HT-29 (cell line): ENCODE measurements at places on chromosomes 13 and 19. TPM values are rescaled to one million over a fixed set of nuclear protein-coding genes. Genes with fewer than 3 reads are reported as not detected.

GRCh38 chr19:47028195-47028601, 8.6 kb downstream of the NPAS1 start:
- DNase-seq: no peak

GRCh38 chr19:16654140-16654539, 5.8 kb downstream of the SMIM7 start:
- no peak for DNase-seq

- no peak for DNase-seq
These were observed 99.7 kb downstream of the STARD13 start for GRCh38 chr13:33185853-33186252.

DNA sequence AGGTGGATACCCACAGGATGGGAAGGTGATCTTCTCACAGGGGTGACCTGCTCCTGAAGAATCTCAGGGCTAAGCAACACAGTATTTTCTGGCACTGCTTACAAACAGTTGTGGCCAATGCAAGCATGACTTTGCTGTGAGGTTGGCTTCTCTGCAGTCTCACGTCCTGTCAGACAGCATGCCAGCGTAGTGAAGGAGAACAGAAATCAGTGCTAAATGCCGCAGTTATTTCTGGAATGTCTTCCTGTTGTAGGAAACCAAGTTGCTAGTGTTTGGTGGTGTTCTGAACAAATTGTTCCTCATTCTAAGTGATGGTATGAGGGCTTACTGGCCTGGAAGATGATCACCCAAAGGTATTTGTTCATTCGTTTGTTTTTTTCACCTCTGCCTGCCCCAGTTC, 320.1 kb downstream of the MTUS2 start:
- no peak for DNase-seq

DNA sequence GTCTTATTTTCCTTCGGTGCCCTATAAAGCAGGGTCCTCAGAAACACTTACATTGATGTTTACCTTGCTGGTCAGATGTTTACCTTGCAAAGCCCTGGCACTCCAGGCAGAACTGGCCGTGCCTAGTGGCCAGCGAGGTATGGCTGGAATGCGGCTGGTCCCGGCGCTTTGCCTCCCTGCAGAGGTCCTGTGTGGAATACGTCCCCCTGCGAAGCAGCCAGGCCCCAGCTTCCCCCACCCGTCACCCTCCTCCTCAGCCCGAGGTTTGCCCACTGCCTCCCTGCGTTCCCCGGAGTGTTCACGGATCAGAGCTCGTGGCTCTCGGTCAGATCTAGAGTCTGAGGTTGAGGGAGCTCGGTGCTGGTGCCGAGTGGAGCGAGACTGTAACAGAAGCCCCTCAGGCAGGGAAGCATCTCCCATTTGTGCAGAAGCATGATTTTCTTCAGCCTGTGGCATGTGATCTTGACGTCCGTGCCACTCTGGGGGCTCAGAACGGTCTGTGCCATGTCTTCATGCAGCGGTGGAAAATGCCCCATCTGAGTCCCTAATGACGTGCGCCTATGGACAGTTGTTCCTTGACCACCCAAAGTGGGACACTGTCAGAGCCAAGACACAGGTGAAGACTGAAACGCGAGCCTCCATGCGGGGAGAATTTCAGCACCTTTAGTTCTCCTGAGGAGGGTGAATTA, 54.8 kb upstream of the SOX1 start:
- peak; percentile 7 for DNase-seq

DNA sequence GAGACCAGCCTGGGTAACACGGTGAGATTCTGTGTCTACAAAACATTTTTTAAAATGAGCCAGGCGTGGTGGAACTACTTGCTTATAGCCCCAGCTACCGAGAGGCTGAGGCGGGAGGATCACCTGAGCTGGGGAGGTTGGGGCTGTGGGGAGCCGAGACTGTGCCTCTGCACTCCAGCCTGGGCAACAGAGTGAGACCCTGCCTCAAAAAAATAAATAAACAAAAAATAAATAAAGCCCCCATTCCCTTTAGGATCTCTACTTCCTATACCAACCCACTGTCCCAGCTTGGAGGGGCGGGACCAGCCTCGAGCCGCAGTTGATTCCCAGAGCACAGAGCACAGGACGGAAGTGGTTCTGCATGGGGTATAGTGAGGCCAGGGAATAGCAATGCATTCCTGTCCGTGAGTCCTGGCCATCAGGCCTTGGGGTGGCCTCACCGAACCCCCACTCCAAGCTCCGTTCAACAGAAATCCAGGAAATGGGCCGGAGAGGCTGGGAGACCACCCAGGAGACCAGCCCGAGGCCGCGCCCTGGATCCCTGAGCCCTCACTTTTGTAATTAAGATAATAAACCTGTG, 4.9 kb upstream of the PTBP1 start:
- no peak for DNase-seq

GRCh38 chr19:13151605-13152355, 1.6 kb downstream of the IER2 start:
- DNase-seq: peak; percentile 91

- DNase-seq: no peak
These were observed 63.1 kb downstream of the ZDHHC20 start for GRCh38 chr13:21395953-21396352.

DNA sequence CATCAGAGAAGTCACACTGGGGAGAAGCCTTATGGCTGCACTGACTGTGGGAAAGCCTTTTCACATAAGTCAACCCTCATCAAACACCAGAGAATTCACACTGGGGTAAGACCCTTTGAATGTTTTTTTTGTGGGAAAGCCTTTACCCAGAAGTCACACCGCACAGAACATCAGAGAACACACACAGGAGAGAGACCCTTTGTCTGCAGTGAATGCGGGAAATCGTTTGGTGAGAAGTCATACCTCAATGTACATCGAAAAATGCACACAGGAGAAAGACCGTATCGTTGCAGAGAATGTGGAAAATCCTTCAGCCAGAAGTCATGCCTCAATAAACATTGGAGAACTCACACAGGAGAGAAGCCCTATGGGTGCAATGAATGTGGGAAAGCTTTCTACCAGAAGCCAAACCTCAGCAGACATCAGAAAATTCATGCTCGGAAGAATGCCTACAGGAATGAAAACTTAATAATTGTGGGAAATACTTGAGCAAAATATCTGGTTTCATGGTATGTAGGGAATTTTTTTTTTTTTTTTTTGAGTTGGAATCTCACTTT, 30.7 kb downstream of the ZNF793 start:
- no peak for DNase-seq

- peak; percentile 49 for DNase-seq
These were observed 14.6 kb downstream of the FRY start for GRCh38 chr13:32045982-32046785.

DNA sequence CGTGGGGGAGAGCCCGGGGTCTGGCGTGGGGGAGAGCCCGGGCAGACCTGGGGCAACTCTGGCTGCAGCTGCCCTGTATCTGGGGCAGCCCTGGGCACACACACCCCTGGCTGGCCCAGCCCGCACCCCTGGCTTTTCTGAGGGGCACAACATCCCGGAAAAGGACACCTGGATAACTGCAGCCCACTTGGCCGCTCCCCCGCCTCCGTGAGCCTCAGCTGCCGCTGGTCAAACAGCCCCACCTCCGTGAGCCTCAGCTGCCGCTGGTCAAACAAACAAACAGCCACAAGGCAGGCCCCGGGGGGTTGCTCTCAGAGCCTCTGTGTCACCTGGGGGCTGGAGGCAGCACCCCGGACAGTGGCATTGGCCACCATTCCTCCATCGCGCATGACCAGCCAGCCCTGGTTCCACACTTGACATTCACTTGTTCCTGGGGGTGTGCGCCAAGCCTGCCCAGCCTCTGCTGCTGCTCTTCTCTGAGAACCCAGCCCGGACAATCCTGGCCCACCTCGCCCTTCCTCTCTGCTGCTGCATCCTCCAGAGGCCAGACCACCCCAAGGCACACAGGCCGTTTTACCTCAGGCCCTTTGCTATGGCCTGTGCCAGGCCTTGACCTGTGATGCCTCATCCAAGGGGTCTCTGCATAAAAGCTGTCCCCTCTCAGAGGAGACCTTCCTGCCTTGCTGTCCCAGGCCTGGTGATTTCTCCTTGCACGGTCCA, 19.9 kb downstream of the CEBPG start:
- no peak for DNase-seq

DNA sequence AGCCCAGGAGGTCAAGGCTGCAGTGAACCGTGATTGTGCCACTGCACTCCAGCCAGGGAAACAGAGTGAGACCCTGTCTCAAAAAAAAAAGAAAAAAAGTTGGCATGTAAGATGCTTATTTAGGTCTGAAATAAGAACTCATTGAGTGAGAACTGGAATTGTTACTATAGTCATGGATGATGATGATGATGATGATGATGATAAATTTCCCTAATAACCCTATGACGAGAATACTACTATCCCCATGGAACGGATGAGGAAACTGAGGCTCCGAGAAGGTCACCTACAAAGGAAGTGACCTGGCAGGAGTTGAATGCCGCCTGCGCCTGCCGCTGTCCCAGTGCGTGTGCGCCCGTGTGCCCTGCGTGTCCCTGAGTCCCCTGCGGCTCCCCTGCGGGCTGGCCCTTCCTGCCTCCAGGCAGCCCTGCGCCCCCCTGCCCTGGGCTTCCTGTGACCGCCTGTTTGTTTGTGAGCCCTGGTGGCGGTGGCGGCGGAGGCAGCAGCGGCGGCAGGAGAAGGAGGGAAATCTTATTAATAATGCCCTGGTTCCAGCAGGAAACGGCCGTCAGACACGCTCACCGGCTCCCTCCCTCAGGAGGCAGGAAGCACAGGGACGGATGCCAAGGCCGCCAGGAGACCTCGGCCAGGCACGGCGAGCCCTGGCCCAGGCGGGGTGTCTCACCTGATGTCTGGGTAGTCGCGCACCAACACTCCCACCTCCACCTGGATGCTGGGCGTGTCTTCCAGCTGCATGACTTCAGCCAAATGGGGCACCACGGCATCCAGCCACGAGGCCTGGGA, 29.6 kb downstream of the EXOC3L2 start:
- peak; percentile 37 for DNase-seq

GRCh38 chr13:37074703-37075102, 15.2 kb upstream of the SUPT20H start:
- peak; percentile 60 for DNase-seq

DNA sequence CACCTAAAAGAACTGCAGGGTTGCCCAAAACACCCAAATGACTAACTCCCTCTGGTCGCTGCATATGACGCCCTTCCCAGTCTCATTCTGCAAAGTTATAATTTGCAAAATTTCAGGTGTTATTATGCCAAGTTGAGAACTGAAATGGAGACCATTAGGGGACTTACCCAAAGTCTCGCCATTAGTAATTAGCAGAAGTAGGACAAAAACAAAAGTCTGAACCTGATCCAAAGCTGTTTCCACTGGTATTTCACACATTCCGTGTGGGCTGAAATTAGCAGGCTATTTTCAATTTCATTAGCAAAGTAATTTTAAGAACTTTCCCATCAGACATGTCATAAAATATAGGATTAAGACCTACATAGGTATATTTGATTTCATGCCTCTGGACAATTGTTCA, 6.8 kb downstream of the RUBCNL start:
- DNase-seq: no peak

- DNase-seq: no peak
These were observed 385.8 kb downstream of the DLEU7 start for GRCh38 chr13:50457415-50458393.

DNA sequence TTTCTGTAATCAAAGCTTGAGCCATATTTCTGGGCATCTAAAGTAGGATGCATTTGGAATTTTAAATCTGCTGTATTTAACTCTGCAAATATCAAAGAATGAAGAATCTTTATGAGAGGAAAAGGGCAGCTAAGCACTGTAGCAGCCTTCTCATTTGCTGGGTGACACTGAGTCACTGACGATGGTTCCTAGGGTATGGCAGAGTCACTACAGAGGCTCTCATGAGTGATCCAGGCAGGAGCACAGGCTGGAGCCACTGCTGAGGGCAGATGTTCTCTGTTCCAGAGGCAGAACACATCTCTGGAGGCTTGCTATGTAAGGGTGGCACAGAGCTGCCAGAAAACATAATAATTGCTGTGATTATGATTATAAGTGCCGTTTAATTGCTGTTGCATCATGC, 340.7 kb upstream of the HTR2A start:
- DNase-seq: no peak

- no peak for DNase-seq
These were observed 487.8 kb downstream of the DACH1 start for GRCh38 chr13:71378961-71379905.

GRCh38 chr13:42190529-42190928, 81.4 kb upstream of the AKAP11 start:
- no peak for DNase-seq

- DNase-seq: no peak
These were observed 86.0 kb downstream of the GADD45B start for GRCh38 chr19:2561895-2562294.

GRCh38 chr13:96650301-96650886, 343.9 kb downstream of the OXGR1 start:
- DNase-seq: peak; percentile 28

DNA sequence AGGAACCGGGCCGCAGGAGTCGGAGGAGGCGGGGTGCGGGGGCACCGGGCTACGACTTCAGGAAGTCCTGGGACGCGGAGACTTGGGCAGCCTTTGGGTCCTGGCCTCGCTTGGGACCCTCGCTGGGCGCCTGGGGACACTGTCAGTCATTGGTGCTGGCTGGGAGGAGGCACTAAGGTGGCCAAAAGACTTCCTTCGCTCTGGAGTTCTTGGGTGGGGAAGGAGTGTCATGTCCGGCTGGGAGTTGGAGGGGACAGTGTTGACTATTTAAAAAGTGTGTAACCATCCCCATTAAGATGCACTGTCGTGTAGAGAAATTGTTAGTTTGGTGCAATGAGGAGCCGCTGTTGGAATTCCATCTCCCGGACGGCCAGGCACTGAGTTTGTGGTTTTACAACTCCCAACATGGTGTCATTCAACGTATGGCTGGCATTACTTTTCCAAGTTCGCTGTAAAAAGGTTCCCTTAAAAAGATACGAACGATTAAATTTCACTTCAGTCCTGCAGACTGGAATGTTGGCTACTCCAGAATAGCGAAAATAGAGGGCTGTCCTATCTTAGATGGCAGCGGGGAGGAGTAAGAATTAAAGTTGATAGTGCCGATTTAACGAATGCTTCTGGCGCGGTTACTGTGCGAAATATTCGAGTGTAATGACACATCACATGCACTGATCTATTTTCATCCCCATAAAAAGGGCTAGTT, 776 bp downstream of the DNAJC3 start:
- DNase-seq: peak; percentile 59

GRCh38 chr19:42512130-42512636, 16.1 kb downstream of the CEACAM1 start:
- DNase-seq: no peak

DNA sequence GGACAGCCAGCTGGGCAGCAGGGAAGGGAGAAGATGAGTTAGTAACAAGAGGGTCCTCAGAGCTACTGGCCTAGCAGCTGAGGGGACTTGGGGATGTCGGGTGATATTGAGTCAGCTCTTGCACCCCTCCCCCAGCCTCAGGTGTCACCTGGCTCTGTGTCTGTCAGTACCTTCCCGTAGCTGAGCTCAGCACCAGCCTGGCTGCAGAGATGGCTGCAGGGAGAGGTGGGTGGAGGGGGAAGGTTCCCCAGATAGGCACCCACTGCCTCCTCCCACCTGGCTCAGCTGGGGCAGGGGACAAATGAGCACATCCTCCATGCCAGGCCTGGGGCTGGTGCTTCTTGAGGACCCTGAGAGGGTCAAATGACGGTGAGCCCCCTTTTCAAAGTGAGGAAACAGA, 6.8 kb upstream of the KPTN start:
- DNase-seq: no peak

Gene KLF12
- 5.1 and 5.7 TPM in 2 replicates for total RNA-seq

Gene DHRS12
- total RNA-seq: 8.0 and 9.8 TPM in 2 replicates

Gene ARHGEF7
- 24.7 and 41.5 TPM in 2 replicates for total RNA-seq

Gene ATXN8OS
- not detected in 2 replicates for total RNA-seq
